ENCODE measurements at places on chromosomes 2 and 18. TPM values are rescaled to one million over a fixed set of nuclear protein-coding genes. Genes with fewer than 3 reads are reported as not detected.

TTN gene
- not detected for total RNA-seq

RBKS gene
- 3.4 TPM for total RNA-seq

DNA sequence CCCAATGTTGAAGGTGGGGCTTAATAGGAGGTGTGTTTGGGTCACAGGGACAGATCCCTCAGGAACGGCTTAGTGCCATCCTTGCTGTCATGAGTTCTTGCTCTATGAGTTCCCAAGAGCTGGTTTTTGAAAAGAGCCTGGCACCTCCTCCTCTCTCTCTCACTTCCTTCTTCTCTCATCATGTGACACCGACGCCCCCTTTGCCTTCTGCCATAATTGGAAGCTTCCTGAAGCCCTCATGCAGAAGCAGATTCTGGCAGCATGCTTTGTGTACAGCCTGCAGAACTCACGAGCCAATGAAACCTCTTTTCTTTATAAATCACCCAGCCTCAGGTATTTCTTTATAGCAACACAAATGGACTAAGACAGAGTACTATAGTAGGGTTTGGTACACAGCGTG is 100.4 kb upstream of the SH3BP4 start:
- DNase-seq, result no peak

NIFK gene
- 175 TPM for total RNA-seq

NTSR2 gene
- total RNA-seq, result not detected

- DNase-seq, result no peak
These were observed 98.8 kb downstream of the LCLAT1 start for GRCh38 chr2:30545875-30546274.

DNA sequence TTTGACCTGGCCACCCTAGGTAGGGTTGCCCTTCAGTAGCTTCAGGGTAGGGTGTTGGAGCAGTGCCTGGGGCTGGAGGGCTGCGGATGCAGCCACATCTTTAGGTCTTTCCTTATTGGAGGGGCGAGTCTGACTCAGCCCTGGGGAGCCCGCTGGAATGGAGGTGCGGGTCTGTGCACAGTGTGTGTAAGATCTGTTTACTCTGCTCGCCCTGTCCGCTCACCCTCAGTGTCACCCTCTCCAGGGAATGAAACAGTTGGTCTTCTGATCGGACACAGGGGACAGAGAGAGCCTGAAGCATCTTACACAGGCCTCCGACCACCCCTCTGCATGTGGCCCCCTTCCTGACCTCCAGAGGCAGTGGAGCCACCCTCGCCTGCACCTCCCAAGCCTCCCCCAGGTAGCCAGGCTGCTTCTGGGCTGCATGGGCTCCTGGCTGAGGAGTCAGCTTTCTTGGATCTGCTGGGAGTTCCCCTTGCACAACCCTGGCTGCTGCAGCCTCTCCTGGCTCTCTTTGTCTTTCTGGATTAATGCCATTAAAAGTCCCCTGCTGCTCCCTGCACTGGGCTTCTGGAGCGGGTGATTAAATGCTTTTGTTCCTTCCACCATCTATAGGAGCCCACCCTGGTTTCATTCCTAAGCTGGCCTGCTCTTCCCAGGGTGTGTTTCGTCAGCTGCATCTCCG is 82.6 kb downstream of the ASB1 start:
- DNase-seq, result peak; percentile 51

GRCh38 chr18:11883153-11883552 is 25.0 kb downstream of the MPPE1 start:
- DNase-seq, result no peak

SLC19A3 gene
- total RNA-seq, result 1.2 TPM

- no peak for DNase-seq
These were observed 871.5 kb downstream of the RNF144A start for GRCh38 chr2:7788736-7789135.

GRCh38 chr2:113124984-113125855 is 2.2 kb upstream of the IL1RN start:
- no peak for DNase-seq

DNA sequence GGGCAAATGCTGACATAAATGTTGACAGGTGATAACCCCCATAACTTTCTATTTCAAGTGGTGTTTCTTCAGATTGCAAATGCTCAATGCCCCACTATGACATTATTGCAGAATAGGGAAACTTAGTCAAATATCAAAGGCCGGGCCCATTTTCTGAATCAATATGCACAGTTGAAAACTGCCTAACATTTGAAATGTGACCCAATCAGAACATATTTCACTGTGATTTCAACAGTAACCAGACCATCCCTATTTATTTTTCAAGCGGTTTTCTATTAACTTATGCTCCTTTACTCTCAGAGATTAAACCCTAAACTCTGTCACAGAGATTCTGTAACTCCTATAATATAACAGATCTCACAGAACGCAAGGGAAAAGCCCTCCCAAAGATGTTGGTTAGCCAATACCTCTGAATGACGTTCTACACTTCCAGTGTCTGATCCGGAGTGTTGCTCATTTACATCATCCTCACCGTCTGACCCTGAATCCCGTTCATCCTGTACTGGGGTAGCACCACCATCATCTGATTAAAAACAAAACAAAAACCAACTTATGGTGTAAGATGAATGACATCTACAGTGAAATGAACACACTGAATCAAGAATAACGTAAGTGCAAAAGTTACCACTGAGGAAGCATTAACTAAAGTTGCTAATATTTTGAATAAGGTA is 2.9 kb downstream of the IWS1 start:
- no peak for DNase-seq

GRCh38 chr2:140808820-140809219 is 1322.0 kb downstream of the LRP1B start:
- no peak for DNase-seq

CDH2 gene
- 90.6 TPM for total RNA-seq

DNA sequence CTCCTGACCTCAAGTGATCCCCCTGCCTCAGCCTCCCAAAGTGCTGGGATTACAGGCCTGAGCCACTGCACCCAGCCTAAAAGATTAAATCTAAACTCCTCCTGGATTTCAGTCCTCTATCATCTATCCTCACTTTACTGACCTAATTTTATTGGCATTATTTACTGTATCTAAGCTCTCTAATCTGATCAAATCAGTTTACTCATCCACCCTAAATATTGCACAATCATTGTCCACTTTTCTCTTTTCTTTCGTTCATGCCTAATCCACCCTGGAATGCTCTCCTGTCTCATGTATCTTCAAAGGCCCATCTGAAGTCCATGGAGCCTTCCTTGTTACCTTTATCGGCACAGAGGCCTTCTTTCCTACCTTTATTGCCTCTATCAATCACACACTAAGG is 31.6 kb upstream of the GPR155 start:
- DNase-seq, result no peak

GRCh38 chr2:148675708-148676107 is 31.2 kb downstream of the EPC2 start:
- DNase-seq, result no peak

DNA sequence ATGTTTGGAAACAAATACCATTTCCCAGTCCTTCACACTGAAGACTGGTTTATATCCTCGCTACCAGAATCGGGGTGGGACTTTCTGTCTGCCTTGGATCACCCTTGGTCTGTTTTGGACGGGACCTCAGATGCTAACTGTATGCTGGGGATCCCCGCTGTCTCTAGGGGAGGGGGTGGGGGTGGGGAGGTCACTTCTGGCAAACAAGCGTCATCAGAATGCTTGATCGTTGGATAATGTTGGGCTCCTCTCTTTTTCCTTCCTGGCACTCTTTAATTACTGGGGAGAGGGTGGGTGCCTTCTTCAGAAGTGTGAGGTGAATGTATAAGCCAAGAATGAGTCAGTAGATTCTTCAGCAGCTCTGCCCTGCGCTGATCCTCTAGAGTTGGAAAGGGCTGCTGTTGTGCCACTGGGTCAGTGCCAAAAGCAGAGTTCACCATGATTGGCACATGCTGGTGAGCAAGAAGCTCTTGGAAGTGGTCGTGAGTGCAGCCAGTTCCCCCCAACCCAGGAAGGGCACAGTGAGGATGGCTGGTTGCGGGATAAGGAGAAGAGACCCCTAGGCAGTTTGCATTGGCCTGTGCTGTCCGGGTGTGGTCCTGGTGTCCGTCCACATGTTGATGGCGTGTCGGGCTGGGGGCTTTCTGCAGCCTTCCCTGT is 32.2 kb downstream of the DGKD start:
- peak; percentile 34 for DNase-seq

DNA sequence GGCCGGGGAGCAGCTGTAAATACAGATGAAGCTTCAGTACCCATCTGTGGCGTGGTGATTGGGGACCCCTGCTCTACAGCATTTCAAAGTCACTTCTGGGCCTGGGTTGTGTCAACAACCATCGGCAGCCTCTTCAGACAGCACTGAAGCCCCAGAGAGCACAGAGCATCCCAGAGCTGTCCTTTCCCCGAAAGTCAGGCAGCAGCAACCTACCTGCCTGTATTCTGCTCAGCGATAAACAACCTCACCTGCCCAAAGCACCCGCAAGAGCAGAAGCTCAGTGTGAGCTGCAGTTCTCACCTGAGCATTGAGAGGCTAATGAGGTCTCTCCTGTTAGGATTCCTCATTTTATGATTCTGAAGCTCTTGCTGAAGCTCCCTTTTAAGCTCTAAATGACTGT is 19.3 kb downstream of the TRABD2A start:
- DNase-seq, result no peak

- DNase-seq, result no peak
These were observed 48.0 kb upstream of the CYP1B1 start for GRCh38 chr2:38123911-38124310.
